ENCODE measurements at places on chromosomes 16 and 17. TPM values are rescaled to one million over a fixed set of nuclear protein-coding genes. Genes with fewer than 3 reads are reported as not detected.

- DNase-seq = no peak
Measured at GRCh38 chr17:74742153-74742515, 5.1 kb downstream of the RAB37 start.

- DNase-seq = no peak
Measured at GRCh38 chr17:58329810-58330537, 1.4 kb upstream of the TSPOAP1 start.

DNA sequence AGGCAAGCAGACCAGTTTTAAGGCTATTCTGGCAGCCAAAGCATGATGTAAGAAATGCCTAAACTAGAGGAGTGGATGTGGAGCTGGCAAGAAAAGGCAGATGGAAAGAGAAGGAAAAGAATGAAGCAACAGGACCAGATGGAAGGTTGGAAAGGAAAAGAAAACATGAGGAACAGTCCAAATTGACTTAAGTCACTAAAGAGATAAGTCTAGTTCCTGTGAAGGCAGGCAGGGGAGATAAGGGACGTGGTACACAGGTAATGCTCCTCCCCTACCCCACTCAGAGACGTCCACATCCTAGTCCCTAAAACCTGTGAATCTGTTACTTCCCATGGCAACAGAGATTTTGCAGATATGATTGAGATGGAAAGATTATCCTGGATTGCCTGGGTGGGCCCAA lies 43.5 kb downstream of the TEX2 start:
- no peak for DNase-seq

DNA sequence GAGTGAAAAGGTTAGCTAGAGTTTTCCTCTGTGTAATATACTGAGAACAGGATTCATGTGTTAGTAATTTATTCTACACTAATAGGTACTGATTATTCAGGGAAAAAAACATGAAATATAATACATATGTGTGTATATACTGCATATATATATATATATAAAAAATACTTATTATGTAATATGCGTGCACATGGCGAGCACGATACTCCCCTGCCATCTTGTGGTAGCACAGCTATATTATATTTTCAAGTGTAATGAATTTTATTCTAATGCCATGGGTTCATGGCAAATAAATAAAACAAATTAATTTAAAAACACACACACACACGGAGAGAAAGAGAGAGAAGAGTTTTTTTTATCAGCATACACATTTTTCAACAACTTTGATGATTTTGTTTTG lies 460.6 kb downstream of the KCNJ2 start:
- DNase-seq = no peak

GRCh38 chr17:77372444-77373298 lies 231.9 kb downstream of the SEC14L1 start:
- peak; percentile 80 for DNase-seq

DNA sequence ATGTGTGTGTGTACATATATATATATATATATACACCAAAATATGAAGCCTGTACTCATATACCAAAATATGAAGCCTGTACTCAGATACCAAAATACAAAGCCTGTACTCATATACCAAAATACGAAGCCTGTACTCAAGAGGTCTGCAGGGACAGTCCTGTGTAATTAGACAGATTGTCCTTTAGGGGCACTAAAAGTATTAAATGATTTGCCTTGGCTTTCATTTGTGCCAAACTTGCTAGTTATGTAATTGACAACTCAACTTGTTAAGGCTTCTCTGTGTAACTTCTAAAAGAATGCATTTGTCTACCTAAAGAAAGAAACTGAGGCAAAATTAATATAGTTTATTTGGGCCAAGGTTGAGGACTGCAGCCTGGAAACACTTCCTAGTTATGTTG lies 30.8 kb upstream of the DHX40 start:
- DNase-seq = no peak

DNA sequence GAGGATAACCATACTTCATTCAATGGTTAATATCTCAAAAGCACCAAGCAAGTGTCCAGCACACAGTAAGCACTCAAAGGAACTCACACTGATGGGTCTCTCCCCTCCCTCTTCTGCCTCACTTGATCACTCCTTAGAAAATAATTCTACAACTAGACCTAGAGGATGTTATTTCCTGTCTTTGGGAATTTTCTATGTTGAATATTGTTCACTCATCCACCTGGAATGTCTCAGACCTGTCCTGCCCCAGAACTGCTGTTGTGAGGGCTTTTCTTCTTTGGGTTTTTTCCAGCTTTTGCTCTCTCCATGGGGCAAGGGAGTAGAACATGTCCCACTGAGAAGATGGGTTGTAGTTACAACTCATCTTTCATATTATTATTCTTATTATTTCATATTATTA lies 25.3 kb downstream of the NXPH3 start:
- DNase-seq = no peak

GRCh38 chr16:70702624-70703023 lies 16.8 kb upstream of the MTSS2 start:
- DNase-seq = no peak

GRCh38 chr16:86120201-86121192 lies 221.5 kb downstream of the IRF8 start:
- DNase-seq = no peak

- no peak for DNase-seq
Measured at GRCh38 chr17:18120461-18121017, 12.0 kb downstream of the MYO15A start.

- no peak for DNase-seq
Measured at GRCh38 chr16:19746561-19746960, 28.5 kb downstream of the IQCK start.

GRCh38 chr16:63596716-63597115 lies 1525.1 kb downstream of the CDH11 start:
- DNase-seq = no peak

- peak; percentile 13 for DNase-seq
Measured at GRCh38 chr17:44830359-44831288, 537 bp upstream of the GJC1 start.

PLLP gene
- total RNA-seq = 206 TPM

RAI1 gene
- 60.3 TPM for total RNA-seq

TPPP3 gene
- 12.3 TPM for total RNA-seq

SLC5A11 gene
- 2.5 TPM for total RNA-seq
